ENCODE measurements at places on chromosomes 7 and 10. TPM values are rescaled to one million over a fixed set of nuclear protein-coding genes. Genes with fewer than 3 reads are reported as not detected.

DNA sequence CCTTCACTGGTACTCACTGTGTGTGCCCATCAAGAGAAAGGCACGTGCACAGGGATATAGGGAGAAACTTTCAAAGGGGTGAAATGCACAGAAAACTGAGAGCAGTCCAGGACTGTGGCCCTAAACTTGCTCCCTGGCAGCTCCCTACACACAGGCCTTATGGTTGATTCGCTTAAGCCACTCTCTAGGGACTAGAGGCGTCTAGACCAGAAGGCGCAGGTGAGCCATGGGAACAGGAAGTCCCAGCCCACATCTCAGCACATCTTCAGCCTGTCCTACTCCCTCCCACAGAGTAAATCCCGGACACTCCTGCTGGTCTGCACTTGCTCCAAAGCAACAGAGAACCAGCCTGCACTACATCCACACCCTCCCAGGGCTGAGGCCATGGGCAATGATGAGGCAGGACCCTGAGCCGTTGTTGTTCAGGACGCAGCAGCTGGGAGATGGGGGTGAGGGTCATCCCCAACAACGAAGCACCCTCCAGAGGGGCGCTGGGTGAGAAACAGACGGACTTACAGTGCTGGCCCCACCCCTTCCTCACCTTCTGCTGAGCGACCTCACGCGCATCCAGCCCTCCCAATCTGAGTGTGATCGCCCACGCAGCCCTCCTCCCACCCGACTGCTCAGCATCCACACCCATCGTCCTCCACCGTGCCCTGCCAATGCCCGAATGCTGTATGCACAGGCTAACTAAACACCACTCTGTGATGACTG is 109.3 kb downstream of the TNS3 start:
- no peak for DNase-seq

GRCh38 chr7:71857338-71857737 is 554.8 kb downstream of the CALN1 start:
- DNase-seq, result no peak

- DNase-seq, result no peak
These were observed 17.6 kb downstream of the CCDC71L start for GRCh38 chr7:106643216-106644000.

DNA sequence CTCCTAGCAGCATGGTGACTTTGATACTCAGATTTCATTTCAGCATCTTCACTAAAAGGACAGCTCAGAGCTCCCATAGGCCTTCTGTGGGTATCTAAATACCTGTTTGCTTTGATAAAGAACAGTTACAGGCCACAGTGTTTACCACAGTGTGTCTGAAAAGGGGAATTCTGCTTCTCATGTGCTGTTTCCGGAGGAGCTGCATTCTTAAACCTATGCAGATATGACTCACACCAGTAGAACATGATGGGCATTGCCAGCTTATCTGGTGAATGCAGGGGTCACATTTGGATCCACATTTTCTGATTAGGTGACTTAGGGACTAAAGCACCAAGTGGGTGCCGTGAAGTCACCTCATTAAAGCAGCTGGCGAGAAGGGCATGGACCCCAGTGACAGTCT is 52.6 kb downstream of the TRRAP start:
- DNase-seq, result no peak

DNA sequence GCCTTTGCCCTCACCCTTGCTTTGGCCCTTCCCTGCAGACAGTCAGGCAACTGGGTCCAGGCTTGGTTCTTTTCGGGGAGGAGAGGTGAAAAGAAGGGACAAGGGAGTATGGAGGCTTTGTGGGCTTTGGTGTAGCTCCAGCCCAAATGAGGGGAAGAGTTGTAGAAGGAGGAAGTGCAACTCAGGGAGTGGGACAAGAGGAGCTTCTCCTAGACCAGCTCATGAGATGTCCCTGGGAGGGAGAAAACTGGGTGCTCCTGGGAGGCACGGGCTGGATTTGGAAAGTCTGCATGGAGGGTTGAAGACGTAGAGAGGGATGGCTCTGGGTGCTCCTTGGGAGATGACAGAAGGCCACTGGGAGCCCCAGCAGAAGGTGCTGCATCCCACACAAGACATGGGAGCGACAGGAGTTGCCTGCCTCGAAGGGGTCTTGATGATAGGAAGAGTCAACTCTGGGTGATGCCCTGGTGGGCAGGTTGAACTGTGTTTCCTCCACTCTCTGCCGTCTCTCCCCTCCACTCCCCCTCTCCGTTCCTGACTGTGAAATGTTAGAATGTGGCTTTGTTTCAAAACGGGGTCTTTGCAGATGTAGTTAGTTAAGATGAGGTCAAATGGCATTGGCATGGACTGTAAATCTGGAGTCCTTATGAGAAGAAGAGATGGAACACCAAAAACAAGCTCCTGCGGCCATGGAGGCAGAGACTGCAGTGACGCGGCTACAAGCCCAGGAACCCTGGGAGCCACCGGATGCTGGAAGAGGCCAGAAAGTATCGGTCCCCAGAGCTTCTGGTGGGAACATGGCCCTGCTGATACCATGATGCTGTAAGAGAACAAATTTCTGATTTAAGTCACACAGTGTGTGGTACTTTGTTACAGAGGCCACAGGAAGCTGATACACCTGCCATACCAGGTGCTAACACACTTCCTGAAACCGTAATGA is 298.5 kb downstream of the GLRX3 start:
- DNase-seq, result no peak

DNA sequence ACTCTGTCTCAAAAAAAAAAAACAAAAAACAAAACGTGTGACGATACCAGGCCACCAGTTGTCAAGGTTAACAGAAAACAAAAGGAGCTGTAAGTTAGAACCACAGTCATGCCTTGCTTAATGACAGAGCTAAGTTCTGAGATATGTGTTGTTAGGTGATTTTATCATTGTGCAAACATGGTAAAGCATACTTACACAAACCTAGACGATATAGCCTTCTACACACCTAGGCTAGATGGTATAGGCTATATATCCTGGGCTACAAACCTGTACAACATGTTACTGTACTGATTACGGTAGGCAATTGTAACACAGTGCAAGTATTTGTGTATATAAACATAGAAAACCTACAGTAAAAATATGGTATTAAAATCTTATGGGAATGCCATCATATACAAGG is 564.2 kb downstream of the HTR7 start:
- no peak for DNase-seq

FZD1 gene
- total RNA-seq, result 10.1 TPM

DNA sequence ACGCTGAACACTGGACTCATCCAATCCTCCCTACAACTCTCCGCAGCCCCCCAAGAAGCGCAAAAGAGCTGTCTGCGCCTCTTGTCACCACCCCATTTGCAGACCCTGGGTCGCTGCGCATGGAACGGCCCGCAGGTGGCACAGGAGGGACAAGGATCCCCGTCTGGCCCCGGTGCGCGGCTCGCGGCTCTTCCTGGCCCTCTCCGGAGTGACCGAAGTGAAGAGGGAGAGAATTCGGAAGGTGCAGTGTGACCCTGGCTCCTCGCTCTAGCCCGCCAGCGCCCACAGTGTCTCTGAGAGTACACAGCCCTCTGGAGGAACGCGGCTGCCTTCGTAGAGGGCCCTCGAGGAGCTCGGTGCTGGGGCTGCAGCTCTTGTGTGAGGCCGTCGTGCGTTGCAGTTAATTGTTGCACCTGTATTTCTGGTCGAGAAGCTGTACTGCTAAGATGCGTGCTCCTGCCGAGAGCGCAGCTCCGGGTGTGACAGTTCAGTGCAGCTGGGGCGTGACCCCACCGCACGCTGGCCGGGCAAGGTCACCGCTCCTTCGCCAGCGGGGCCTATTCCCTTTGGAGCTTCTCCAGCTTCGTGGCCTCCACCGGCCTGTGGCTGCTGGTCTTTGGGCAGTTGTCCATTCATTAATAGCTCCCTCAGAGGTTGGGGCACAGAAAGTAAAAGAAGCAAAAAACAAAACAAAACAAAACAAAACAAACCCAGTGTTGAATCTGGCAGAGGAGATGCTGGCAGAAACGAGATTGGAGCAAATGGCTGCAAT is 119.0 kb downstream of the SEC23IP start:
- no peak for DNase-seq

CYP26C1 gene
- not detected for total RNA-seq

DNA sequence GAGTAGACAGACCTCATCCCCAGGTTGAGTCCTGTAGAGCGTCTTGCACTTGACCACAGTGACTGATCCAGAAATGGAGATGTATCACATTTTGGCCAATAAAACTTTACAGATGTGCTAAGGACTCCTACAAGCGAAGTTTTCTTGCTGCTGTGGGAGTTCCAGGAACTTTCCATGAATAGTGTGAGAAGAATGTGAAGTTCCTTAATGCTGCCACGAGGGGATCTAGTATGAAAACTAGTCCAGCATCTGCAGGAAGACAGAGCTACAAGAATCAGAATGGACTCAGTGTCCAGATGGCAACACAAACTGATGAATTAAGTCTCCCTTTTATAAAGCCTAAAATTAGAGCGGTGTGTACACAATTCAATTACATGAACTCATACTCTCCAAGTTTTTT is 14.8 kb upstream of the LSM8 start:
- DNase-seq, result no peak

DNA sequence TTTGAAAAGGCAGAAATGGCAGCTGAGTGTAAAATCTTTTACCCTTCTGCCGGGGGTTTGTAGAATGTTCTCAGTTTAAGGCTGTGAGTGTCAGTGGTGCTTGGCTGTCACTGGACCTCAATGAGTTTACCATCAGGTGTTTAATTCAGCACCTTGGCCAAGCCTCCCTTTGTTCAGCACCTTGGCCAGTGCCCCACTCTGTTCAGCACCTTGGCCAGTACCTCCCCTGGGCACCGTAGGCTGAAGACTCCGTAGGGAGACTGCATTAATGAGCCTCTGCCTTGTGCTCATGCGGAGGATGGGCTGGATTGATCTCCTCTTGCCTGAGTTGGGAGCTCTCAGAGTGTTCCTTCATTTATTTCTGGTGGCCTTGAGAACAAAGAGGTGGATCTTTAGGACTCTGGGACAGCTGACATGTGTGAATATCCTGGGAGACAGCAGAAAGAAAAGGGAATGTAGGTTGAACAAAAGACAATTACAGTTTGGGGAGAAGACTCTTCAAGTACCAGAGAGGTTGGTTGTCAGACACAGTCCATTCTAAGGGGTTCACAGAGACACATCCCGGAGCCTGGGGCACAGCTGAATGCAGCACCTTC is 1.6 kb downstream of the FAM24A start:
- peak; percentile 45 for DNase-seq

DNA sequence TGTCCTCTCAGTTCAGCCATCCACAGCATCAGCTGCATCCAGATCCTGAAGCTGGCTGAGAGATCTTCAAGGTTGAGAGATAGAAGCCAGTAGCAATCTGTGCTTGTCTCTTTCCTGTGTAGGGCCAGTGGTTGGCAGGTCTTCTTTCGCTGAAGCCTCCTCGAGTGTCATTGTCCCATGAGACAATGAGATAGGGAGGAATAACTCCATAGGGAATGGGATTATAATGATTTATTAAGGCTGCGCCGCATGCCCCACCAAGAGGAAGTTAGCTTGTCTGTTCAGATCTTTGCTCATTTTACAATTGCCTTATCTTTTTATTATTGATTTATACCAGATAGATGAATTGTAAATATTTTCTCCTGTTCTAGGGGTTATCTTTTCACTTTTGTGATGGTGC is 61.5 kb downstream of the MCMBP start:
- DNase-seq, result no peak

ZNF479 gene
- not detected for total RNA-seq

- peak; percentile 55 for DNase-seq
These were observed 642 bp upstream of the COL13A1 start for GRCh38 chr10:69801094-69801433.

- DNase-seq, result no peak
These were observed 7.0 kb downstream of the HOXA4 start for GRCh38 chr7:27123477-27124053.

DNA sequence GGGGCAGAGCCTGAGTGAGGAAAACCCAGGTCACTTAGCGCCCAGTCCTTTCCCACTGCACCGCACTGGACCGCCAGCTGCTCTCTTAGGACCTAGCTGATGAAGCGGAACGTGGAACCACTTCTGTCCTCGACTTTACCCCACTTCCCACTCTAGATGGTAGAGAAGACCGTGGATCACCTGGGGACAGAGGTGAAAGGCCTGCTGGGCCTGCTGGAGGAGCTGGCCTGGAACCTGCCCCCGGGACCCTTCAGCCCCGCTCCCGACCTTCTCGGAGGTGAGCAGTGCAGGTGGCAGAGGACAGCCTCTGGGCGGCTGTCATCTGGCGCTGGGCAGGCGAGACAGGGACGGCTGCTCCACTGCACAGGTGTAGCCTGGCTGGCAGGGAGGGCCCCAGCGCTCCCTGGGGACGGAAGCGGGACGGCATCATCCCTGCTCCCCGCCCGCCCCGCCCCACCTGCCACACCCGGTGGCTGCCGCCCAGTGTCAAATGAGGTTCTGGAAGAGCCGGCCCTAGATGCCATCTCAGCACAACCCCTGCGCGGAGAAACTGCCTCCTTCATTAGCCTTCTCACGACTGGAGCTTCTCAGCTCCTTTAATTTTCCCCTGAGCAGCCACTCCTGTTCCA is 11.7 kb downstream of the PLAC9 start:
- no peak for DNase-seq

DNA sequence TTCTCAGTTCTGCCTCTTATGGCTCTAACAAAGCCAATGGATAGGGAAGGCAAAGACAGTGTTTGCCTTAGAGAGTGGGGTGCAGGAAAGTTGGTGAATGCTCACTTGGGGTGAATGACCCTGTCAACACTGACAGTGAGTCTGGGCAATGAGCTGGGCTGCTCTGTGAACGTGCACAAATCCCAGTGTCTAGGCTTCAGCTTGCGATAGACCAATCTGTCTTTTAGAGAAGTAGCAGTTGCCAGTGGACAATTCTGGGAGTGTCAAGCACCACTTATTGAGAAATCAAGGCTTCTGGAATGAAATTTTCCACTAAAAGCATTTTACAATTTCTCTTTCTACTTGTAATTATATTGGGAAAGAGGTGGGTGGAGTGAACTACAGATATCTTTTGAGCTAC is 141.4 kb downstream of the HERPUD2 start:
- no peak for DNase-seq

COL17A1 gene
- total RNA-seq, result 2.6 TPM

Measured in RPMI7951 (cell line).